ENCODE measurements at places on chromosomes 4 and X.
A peak's percentile ranks its signal among the peaks of the same experiment; 100 is the strongest.

GRCh38 chr4:189049682-189050081 is 891.0 kb upstream of the FRG1 start:
- DNase-seq = no peak

- no peak for DNase-seq
Observed at GRCh38 chr4:78902298-78902697, 36.9 kb downstream of the PAQR3 start.

- peak; percentile 48 for DNase-seq
Observed at GRCh38 chr4:96677499-96677898, 837.6 kb downstream of the PDHA2 start.

DNA sequence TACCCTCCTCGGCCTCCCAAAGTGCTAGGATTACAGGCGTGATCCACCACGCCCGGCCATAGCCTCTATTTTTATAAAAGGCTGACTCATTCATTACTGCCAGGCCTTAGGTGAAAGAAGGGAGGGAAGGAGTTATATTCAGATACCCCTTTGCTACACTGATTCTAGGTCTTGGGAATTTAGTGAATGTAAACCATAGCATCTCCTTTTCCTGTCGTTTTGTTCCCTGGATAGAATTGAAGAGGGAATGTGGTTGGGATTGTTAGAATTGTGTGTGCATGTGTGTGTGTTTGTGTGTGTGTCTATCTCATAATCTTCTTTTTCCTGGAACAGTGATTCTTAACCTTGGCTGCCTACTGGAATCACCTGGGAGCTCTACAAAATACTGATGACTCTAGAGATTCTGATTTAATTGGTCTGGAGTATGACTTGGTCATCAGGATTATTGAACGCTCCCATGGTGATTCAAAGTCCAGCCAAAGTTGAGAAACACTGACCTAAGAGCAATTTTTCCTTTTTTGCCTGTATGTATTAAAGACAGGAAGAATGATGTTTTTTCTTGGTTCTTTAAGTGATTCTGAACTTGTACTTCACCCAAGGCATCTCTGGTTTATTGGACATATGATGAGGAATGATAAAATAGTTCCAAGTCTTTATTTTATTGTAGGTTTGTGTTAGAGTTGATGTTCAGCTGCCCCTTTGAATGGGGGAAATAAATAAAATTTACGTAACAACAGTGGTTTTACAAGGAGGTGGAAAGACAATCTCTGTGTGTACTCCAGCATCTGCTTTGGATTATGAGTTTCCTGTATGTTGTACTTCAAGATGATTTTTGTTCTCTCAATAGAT is 37.0 kb downstream of the NAP1L5 start:
- no peak for DNase-seq

DNA sequence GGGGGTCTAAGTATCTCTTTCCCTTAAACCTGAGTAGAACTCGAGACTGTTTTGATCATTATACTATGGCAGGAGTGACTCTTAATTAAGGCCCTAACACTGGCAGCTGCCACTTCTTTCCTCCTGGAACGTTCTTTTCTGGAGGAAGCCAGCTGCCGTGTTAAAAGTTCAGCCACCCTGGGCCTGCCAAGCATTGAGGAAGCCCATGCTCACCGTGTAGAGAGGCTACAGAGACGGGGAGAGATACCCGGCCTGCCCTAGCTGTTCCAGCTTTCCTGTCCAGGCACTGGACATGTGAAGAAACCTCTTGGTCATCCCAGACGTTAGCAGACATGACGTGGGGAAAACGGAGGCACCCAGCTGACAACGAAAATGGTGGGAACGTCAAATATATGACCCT is 274.1 kb downstream of the ARHGAP10 start:
- DNase-seq = no peak

GRCh38 chrX:28847423-28847822 is 260.2 kb downstream of the IL1RAPL1 start:
- DNase-seq = peak; percentile 8

GRCh38 chrX:21875013-21875412 is 19.2 kb downstream of the YY2 start:
- DNase-seq = no peak

GRCh38 chr4:185269286-185269685 is 59.9 kb downstream of the SNX25 start:
- no peak for DNase-seq

GRCh38 chrX:53039236-53039635 is 9.4 kb upstream of the GPR173 start:
- no peak for DNase-seq

DNA sequence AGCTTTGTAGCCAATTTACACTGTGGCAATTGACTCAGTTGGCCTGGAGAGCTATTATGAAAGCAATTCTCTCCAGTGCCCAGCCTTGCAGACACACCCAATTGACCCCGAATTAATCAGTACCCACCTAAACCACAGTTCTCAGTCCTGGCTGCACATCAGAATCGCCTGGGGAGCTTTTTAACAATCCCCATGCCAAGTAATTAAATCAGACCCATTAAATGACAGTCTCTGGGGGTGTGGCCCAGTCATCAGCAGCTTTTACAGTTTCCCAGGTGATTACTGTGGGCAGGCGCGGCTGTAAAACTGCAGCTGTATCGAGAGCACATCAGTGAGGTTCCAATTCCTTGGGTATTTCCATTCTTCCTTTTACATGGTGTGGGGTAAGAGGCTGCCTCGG is 460.9 kb upstream of the FAT1 start:
- DNase-seq = no peak

- no peak for DNase-seq
Observed at GRCh38 chrX:112901869-112902725, 61.5 kb upstream of the AMOT start.

DNA sequence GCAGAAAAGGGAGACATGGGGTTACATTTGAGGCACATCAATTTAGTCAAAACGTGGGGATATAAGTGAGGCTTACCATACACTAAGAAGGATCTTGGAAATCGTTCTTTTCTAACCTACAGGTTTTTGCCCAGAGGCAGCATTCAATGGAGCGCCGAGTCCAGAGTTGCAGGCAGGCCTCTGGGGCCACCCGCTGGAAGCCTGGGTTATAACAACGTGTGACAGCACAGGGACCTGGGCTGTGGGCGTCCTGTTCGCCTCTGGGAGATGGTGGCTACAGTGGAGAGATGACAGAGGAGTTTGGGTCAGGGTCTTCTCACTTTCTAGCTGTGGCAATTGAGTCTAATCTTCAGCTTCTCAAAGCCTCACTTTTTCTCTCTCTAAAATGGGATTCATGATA is 53.9 kb downstream of the ENPP6 start:
- peak; percentile 30 for DNase-seq

DNA sequence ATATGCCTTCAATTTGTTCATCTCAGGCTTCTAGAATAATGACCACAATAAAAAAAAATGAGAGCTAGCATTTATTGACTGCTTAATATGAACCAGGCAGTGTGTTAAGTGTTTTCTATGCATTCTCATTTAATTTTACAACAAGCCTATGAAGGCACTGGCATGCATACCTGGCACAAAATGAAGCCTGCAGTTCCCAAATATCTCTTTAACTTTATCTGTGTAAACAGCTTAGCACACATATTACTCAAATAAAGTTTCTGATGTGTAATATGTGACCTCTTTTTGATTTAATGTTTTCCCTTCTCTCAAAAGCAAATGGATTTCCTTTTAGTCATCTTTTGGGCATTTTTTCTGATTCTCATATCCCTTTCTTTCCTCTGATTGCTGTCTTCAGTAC is 671.8 kb downstream of the PCDH7 start:
- DNase-seq = no peak

Data from H4 (cell line).